ENCODE measurements at places on chromosomes 11 and 22.

DNA sequence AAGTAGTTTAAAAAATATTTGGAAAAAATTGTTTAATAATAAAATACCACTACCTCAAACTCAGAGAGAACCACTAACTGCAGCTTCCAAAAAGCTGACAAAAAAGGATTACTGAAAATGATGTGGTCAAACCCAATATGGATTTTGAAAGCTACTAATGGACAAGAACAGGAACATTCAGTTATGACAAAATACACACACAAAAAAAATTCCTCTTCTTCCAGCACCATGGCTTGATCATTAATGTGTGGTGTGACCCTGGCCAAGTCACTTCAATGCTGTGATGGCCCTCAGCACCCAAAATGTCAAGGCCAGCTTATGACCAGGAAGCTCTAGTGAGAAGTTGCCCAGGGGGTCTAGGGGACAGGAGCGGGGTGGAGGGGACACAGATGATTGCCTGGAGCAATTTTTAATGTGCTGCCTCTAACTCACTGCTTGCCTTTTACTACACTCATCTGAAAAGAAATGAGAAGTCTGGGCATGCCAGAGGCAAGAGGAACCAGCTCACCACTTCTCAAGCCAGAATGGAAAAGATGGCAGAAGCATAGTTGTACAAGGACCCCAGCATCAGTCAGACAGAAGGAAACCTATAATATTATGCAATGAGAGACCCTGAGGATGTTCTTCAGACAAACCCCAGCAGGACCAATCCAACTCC is 2.2 kb downstream of the SMCO4 start:
- no peak for DNase-seq

DNA sequence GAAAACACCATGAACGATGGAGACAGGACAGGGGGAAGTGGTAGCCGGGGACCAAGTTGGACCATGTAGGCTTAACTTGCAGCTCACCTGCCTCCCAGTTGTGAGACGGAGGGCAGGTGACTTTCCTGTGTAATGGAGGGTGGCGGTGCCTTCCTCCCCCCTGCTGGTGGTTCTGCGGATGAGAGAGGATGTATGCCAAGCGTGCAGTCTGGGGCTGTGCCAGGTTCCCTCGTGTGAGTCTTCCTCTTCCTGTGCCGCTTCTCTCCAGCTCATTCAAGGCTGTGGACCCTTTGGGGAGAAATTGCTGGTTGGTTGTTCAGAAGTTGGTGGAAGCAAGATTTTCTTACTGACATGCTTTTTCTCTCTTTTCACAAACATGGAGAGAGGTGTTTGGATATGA is 35.1 kb downstream of the MPPED1 start:
- peak; percentile 35 for DNase-seq

- DNase-seq: no peak
Observed at GRCh38 chr22:47629273-47629711, 866.8 kb downstream of the TBC1D22A start.

DNA sequence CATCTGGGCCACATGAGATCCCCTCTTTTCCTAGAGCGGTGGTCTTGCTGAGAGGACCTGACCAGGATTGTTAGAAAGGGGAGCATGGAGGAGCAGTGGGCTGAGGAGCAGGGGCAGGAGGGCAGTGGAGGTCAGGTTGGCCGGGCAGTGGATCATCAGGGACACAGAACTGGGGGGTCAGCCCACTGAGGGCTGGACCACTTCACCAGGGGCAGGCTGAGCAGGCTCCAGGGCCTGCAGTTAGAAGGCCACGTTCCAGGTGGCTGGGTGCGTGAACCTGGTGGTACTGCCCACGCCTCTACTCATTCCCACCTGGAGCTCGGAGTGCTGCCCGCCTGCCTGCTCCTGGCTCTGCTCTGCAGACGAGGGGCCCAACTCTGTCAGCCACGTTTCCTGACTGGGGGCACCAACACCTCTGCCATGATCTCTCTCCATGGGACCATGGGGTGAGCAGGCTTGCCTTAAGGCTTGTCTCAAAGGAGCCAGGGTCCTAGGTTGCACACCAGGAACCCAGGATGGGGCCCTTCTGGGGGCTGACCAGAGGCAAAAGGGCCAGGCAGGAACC is 9.7 kb downstream of the MRGPRF start:
- DNase-seq: no peak

DNA sequence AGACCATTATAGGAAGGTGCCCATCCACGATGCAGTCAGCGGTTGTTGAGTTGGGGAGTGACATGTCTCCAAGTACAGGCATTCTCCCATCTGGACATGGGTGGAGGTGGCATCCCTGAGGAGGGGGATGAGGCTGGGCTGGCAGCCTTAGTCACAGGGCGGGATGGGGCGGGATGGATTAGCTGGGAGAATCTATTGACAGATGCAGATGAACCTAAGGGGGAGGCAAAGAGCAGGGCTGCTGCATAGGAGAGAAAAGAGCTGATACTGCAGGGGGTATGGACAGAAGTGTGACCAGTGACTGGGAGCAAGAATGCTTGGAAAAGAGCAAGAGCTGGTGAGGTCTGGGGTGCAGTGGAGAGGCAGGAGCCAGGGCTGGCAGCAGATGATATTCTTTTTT is 42.7 kb downstream of the SCN3B start:
- no peak for DNase-seq
